ENCODE measurements at places on chromosomes 1 and 21.

GRCh38 chr1:118913818-118914217 lies 74.3 kb downstream of the TBX15 start:
- no peak for DNase-seq

DNA sequence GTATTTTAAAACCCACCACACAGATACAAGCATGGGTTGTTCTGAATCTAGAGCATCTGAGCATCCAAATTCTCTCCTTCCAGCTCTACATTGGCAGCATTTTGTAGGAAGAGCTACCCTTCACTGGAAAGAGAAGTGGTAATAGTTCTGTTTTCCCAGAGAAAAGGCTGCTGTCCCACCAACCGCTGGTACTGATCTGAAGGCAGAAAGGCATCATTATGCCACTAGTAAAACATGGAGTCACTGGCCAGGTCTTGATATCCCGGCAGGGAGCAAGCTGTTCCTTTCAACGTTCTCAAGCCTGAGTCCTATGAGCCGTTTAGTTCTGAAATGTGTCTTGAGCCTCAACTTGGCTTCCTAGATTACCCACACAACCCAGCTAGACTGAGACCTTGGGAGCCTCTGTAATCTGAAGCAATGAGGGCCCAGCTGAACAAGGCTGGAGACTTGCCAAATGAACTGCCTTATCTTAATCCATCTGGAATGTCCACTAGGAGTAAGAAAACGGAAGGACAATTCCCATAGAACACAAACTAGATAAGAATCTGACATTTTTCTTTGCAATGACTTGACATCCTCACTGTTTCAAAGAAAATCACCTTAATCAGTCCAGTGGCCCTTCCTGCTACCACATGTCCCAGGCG lies 116.8 kb downstream of the KCNH1 start:
- DNase-seq = no peak

GRCh38 chr1:202010180-202011015 lies at the start of gene ELF3:
TSS of gene ELF3 (plus strand) at chr1:202010587. CDS start at chr1:202011137, 550 bp downstream.
- DNase-seq = no peak

DNA sequence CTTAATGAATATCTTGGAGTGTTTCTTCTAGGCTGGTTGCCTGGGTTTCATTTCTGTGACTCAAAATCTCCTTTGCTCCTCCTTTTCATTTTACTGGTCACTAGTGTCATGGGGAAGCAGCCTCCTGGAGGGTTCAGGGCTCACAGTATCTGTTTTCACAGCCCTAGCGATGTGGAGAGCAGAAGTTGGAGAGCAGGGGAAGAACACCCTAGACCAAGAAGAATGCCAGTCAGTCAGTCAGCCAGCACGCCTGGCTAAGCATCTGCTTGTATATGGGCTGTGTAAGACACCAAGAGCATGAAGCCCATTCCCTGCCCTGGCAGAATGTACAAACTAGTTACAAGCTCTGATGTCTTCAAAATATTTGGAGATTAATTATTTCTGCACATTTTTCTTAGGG lies 7.9 kb downstream of the RXRG start:
- DNase-seq = no peak

GRCh38 chr1:206049293-206049692 lies 3.7 kb upstream of the RHEX start:
- DNase-seq = no peak

GRCh38 chr1:50271337-50271736 lies 151.9 kb downstream of the DMRTA2 start:
- no peak for DNase-seq

DNA sequence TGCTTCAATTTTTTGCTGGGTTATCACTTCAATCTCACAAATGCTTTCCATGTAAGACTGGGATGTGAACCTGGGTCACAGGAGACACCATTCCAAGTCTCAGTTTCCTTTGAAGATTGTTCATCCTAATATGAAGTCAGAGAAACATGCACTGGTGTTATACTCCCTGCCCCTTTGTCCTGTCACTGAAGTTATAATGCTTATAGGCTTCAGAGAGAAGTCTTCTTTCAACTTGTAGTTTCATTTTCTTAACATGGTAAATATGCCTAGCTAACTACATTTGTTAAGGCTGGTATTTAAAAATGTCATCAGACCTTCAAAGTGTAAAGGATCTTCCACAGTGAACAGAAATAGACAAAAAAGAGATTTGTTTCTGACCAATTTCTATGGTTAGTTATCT lies 1195.9 kb downstream of the MRPL39 start:
- DNase-seq = no peak

DNA sequence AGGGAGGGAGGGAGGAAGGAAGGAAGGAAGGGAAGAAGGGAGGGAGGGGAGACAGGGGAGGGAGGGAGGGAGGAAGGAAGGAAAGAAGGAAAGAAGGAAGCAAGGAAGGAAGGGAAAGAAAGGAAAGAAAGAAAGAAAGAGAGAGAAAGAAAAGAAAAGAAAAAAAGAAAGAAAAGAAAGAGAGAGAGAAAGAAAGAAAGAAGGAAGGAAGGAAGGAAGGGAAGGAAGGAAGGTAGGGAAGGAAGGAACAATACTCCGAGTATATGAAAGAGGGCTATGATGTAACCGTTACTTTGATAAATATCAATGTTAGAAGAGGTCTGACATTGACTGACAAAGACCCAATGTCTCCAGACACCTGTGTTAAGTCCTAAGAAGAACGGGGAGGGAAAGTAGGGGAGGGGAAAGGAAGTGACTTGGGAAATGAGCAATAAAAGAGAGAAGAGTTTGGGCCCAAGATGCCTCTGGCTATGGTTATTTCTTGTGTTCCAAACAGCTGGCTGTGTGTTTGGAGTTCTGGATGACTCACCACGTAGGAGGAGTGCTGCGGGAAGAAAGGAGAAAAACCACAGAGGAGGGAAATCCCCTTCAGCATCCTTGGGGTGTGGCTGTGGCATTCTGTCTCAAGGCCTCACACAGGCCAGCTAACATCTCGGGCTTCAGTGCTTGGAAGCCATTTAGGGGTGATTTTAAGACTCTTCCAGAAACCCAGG lies 37.0 kb upstream of the RXRG start:
- peak; percentile 36 for DNase-seq

- DNase-seq = no peak
Observed at GRCh38 chr1:162196387-162196786, 126.9 kb downstream of the NOS1AP start.

DNA sequence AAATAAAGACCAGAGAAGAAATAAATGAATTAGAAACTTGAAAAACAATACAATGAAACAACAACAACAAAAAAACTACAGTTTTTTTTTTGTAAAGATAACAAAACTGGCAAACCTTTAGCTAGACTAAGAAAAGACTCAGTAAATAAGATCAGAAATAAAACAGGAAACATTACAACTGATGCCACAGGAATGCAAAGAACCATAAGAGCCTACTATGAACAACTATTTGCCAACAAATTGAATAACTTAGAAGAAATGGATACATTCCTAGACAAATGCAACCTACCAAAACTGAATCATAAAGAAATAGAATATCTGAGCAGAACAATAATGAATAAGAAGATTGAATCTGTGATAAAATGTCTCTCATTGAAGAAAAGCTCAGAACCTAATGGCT lies 742.0 kb downstream of the ADGRL2 start:
- no peak for DNase-seq

GRCh38 chr1:198123133-198123532 lies 33.7 kb upstream of the NEK7 start:
- no peak for DNase-seq

DNA sequence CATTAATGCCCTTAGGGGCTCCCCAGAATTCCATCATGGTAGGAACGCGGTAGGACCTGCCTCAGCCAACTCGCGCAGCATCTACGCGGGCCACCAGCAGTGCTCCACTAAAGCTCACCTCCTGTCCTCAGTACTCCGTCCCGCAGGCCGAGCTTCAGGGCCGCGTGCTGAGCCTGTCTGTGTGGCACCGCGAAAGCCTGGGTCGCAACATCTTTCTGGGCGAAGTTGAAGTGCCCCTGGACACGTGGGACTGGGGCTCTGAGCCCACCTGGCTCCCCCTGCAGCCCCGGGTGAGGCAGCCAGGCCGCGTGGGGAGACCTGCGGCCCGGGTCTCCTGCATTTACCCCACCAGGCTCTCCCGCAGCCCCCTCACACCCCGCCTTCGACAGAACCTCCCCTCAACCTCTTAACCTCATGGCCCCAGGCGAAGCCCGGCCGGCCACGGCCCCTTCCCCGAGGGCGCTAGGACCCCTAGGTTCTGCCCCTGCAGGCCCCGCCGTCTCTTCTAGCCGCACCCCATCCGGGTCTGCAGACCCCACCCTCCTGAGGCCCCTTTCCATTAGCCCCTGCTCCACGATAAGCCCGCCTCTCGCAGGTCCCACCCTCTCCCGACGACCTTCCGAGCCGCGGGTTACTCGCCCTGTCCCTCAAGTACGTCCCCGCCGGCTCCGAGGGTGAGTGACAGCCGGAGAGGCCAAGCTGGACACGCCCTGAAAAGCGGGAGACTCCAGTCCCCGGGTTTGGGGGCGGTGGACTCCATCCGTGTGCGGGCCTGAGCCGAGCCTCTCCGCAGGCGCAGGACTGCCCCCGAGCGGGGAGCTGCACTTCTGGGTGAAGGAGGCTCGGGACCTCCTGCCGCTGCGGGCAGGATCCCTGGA lies 9.1 kb downstream of the SYTL1 start:
- no peak for DNase-seq

- DNase-seq = no peak
Observed at GRCh38 chr1:82634266-82634665, 833.5 kb downstream of the ADGRL2 start.

GRCh38 chr1:225863167-225863566 lies 19.0 kb downstream of the TMEM63A start:
- no peak for DNase-seq

- DNase-seq = no peak
Observed at GRCh38 chr1:36872858-36873257, 161.5 kb downstream of the GRIK3 start.

DNA sequence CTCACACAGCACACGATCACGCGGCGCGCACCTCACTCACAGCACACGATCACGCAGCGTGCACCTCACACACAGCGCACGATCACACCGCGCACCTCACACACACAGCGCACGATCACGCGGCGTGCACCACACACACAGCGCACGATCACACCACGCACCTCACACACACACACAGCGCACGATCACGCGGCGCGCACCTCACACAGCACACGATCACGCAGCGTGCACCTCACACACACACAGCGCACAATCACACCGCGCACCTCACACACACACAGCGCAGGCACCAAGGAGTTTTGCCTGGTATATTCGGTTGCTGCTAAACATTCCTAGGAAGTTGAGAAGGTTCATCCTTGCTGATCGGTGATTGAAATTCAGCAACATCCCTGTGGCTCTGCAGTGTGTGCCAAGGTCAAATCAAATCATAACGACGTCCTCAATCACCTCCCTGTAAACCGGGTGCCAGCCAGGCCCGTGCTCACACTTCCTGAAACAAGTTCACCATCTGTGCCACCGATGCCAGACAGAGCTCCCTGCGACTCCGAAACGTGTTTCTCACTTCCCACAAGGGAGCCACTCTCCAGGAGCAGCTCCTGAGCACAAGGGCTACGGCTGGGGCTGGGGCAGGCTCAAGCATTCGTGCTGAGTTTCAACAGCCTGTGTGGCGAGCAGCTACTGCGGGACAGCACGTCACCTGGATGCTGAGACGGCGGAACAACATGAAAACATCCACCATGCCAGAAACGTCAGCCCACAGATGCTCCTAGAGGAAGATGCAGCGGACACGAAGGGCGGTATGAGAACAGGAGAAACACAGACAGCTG lies 30.2 kb downstream of the WDR4 start:
- DNase-seq = no peak

DNA sequence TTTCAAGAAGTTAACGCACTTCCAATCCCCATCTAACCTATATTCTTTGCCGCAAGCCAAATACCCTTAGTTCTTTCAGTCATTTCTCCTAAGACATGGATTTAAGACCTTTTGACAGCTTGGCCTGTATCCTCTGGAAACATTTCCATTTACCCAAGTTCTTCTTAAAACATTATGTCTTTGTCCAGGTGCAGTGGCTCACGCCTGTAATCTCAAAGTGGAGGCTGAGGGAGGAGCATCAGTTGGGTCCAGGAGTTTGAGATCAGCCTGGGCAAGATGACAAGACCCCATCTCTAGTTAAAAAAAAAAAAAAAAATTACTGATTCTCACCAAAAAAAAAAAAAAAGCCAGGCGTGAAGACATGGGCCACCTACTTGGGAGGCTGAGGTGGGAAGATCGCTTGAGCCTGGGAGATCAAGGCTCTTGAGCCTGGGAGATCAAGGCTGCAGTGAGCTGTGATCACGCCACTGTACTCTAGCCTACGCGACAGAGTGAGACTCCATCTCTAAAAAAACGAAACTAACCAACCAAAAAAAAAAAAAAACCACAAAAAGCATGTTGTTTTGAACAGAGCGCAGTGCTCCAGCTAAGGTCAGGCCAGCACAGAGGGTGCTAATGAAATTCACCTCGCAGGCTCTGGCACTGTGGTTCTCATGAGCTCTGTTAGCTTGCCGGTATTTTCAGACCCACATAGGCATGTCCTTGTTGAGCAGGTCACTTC lies 36.0 kb downstream of the NUAK2 start:
- DNase-seq = peak; percentile 60

- peak; percentile 39 for DNase-seq
Observed at GRCh38 chr1:160550572-160551034, 27.5 kb upstream of the SLAMF6 start.

DNA sequence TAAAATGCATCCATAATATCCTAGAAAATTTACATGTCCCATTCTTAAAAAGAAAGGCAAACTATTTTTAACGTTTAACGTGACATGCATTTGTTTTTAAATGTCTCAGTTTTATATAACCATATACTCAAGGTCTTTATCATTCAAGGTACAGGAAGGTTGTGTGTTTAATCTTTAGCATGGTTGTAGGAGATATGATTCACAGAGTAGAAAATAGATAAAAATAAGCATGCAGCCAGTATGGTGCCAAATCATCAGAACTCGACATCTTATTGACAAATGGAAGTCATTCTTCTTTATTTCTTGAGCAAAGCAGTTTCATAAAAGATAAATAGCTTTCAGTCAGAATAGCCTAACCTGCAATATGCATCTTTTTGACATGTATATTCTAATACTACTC lies 51.0 kb downstream of the SAMSN1 start:
- DNase-seq = no peak

DNA sequence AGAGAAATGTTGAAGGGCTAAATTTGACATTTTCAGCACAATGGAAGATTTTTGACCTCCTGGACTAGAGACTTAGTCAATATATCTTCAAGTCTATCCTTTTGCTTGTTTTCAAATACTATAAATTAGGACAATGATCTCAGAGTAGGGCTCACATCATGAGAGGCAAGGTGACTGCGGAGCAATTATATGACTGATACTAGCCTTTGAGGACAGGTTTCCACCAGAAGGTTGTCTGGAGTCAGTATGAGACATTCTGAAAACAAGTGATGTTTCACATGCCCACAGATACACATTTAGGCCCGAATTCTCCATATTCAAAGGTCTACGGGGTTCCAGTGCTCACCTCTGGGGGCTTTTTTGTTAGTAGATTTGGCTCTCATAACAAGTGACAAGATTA lies 142.3 kb upstream of the SAMSN1 start:
- no peak for DNase-seq

Data from NB4 (cell line).